ENCODE measurements at places on chromosomes 2 and 18.

- DNase-seq: no peak
These were observed 289.6 kb upstream of the SLC8A1 start for GRCh38 chr2:40741532-40741931.

DNA sequence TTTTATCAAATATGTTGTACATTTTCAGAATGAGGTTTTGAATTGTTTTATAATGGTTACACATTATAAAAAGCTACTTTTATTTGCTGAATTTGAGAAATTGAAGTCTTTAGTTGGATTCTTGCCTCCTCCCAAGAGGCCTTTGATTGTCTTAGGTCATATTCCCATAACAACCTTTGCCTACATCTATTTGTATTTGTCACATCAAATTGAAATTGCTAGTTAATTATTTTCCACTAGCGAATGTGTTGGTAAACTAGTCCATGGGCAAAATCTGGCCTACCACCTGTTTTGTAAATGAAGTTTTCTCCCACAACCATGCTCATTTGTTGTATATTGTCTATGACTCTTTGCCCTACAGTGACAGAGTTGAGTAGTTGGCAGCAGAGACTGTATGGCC, 60.4 kb downstream of the CCDC138 start:
- no peak for DNase-seq

DNA sequence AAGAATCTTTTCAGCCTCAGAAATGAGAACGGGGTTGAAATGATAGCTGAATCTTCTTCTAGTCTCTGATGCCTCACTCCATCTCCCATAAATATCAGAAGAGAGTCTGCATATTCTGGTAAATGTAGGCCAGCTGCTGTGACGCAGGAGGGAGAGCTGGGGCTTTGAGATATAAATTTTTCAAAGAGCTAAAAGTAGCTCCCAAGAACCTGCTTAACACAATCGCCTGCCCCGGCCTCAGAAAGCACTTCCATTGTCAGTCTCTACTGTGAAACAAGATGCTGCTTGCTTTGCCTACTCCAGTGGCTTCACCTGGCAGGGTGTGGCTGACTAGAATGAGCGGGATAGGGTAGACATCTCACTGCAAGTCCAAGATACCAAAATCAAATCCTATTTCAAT, 105.0 kb upstream of the CCDC150 start:
- no peak for DNase-seq

DNA sequence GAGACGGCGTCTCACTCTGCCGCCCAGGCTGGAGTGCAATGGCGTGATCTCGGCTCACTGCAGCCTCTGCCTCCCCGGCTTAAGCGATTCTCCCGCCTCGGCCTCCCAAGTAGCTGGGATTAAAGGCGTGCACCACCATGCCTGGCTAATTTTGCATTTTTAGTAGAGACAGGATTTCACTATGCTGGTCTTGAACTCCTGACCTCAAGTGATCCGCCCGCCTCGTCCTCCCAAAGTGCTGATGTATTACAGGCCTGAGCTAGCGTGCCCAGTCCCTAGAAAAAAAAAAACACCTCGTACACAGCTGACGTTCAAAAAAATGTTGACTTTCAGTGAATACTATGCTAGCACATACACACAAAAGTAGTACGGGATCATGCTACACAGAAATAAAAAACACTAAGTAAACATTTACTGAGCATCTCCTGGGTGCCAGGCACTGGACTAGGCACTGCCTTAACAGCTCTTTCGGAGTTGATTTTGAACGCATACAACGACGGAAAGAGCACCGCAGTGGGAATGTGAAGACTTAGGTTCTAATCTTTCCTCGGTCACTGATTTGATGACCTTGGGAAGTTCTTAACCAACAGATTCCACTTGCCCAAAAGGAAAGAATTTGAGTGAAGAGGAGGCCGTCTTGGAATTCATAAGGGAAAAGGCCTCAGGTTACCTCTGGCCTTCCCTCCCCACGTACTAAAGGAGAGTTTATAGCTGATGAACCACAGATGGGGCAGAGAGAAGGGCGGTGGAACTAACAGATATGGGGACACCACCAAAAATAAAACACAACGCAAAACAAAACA, 1.1 kb downstream of the DNAJC27 start:
- no peak for DNase-seq

DNA sequence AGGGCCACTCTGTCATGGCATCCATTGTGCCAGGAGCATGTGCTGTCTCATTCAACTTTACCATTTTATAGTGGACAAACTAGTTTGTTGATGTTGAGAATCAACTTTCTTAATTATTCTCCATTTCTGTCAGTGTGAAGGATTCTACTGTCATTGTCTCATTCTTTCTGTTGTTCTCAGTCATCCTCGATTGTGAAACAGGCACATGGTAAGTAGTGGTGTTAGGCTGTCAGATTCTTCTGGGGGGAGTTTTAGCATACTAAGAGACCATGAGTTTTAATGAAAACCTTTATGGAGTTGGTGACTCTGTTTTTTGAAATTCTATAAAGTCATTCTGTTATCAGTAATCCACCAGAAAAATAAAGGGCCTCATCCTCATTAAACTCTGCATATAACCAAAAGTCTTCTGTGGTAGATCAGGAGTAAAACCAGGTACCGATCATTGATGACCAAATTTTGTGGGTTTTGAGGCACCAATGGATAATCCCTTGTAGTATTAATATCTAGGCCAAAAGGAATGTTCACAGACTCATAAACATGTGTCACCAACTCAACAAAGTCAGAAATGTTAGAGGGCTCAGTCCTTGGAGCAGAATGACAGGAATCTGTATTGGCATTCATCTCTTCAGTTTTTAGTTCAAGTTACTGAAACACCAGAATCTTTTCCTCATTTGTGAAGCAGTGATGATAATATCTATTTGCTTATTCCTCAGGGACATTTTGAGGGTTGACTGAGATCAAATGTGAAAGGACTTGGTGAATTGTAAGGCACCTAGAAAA, 73.2 kb downstream of the CERS6 start:
- DNase-seq: no peak

Measured in T-cell (primary cell).